ENCODE measurements at places on chromosomes 6 and 20.

- no peak for DNase-seq
These were observed 376.9 kb downstream of the RNGTT start for GRCh38 chr6:88586371-88587149.

DNA sequence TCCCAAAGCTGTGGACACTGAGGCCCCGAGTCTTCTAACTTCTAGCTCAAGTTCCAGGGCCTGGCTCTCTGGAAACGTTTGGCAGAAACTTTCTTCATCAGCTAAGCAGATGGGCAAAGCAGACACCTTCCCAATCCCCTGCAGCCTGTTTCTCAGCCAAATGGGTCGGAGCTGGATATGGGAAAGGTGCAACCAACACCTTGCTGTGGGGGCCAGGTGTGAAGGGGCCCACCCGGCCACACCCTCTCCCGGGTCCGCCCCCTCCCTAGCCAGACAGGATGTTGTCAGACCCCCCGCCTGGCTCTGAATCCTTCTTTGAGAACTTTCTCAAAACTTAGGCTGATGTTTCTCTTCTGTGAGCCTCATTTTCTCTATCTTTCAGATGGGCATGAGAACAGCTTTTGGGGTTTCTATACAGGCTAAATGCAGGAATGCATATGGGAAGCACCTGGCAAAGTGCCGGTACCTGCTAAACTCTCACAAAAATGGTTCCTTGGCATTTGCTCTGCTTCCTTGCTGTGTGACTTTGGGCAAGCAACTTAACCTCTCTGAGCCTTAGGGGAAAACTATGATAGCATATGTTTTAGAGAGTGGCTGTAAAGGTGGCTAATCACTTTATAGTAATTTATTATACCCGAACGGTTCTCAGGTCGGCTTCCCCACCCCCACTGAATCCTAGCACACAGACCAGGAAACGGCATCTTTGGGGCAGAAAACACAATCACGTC is 1.8 kb downstream of the SNAI1 start:
- DNase-seq: no peak

GRCh38 chr6:98836025-98836961 is 1.9 kb downstream of the POU3F2 start:
- no peak for DNase-seq

- no peak for DNase-seq
These were observed 6.8 kb downstream of the ABCF1 start for GRCh38 chr6:30578051-30578450.

DNA sequence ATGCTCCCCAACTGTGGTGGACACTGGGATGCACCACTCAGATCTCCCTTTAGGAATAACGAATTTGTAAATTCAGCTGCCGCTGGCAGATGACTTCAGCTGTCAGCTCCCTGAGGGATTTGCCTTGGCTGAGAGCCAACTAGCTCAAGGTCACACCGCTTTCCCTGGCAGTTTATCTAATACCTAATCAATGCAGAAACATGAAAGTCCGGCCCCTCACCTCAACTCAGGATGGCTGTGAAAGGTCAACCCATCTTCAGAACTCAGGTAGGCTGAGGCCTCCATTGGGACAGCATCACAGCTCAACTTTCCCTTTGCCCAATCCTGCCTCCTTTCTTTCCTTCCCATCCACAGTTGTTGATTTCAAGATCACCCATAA is 22.8 kb upstream of the SCGN start:
- DNase-seq: no peak

GRCh38 chr6:110934381-110934898 is 24.1 kb upstream of the GTF3C6 start:
- no peak for DNase-seq

- no peak for DNase-seq
These were observed 3.2 kb downstream of the ACTR5 start for GRCh38 chr20:38751360-38751976.

DNA sequence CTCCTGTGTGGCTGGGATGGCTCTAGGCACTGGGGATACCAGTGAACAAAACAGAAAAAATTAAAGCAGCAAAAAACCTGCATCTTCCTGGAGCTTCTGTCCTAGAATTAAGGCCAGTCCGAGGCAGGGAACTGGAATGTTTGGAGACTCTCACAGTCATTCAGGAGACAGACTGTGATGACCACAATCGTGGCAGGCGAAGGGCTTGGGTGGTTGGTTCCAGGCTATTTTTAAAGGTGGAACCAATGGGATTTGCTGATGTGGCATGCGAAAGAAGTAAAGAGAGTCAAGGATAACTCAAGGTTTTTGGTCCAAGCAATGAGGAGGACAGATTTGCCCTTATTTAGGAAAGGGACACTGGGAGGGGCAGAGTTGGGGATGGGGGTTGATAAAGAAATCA is 66.9 kb downstream of the SULF2 start:
- DNase-seq: no peak

GRCh38 chr6:38054527-38055202 is 235.1 kb downstream of the ZFAND3 start:
- DNase-seq: no peak

DNA sequence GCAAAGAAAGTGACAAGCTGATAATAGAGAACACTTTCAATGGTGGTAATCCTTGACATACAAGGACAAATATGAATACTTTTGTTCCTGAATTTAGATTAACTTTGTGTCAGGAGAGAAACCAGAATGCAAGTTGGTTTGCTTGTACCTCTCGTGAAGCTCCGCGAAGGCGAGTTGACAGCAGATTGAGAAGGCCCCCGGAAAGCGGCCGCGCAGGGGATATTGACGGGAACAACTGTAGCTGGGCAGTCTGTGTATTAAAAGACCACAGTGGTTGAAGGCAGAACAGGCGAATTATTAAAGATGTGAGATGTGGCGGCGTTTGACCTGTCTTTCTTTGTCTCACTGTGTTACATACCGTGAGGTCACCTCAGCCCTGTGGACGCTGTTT is 175.8 kb upstream of the RALGAPA2 start:
- DNase-seq: no peak

DNA sequence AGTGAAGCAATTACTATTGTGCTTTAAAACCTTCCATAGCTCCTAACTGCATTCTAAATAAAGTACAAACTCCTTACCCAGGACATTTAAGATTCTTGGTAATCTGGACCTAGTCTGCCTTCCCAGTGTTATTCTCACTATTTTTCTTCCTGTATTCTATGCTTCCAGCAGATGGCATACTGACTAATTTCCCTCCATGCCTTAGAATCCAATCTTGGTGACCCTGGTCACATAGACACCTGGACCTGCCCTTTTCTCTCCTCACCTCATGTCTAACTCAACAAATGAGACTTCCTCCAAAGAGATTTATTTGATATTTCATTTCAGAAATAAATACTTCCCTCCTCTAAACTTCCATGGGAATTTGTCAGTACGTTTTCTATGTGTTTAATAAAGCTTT is 25.8 kb downstream of the ROS1 start:
- no peak for DNase-seq

- DNase-seq: no peak
These were observed 2.7 kb downstream of the DLL1 start for GRCh38 chr6:170288091-170288631.

DNA sequence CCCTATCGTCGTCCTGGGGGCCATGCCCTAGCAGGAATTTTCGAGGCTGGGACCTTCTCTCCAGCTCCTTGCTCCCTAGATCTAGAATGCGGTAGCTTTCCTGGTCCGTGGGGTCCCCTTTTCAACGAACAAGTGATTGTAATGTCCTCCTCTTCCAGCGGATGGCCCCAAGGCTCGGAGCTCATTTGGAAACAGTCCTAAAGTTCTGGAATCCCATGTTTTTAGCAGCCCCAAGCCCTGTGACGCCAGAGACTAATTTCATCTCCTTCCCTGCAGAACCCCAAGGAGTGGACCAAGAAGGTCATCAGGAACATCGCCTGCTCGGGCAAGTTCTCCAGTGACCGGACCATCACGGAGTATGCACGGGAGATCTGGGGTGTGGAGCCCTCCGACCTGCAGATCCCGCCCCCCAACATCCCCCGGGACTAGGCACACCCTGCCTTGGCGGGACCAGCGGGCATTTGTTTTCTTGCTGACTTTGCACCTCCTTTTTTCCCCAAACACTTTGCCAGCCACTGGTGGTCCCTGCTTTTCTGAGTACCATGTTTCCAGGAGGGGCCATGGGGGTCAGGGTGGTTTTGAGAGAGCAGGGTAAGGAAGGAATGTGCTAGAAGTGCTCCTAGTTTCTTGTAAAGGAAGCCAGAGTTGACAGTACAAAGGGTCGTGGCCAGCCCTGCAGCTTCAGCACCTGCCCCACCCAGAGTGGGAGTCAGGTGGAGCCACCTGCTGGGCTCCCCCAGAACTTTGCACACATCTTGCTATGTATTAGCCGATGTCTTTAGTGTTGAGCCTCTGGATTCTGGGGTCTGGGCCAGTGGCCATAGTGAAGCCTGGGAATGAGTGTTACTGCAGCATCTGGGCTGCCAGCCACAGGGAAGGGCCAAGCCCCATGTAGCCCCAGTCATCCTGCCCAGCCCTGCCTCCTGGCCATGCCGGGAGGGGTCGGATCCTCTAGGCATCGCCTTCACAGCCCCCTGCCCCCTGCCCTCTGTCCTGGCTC is 48.5 kb downstream of the PYGB start:
- no peak for DNase-seq

GRCh38 chr6:125027287-125027686 is 65.0 kb downstream of the RNF217 start:
- no peak for DNase-seq

- no peak for DNase-seq
These were observed 65.5 kb downstream of the ISM1 start for GRCh38 chr20:13286607-13287006.

DNA sequence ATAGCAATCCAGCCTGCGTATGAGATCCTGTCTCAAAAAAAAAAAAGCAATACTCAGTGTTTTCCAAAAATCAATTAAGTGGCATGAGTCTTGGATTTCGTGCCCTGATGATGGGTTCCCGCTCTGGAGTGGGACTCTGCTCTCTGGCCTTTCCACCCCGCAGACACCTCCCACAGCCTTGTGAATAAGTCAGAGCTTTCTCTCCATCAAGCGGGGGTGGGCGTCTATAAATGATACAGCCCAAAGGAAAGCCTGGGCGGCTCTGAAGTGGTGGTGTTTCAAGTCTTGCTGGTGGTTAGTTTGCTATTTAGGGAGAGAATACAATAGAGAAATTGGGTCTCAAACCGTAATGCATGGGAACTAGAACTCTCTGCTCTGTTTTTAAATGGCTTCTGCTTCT is 52.5 kb upstream of the TAGAP start:
- no peak for DNase-seq

GRCh38 chr6:37287519-37288157 is 29.7 kb upstream of the TMEM217 start:
- no peak for DNase-seq

GRCh38 chr6:138160329-138161087 is 1.2 kb upstream of the ARFGEF3 start:
- DNase-seq: no peak

- no peak for DNase-seq
These were observed 465.4 kb upstream of the BTBD3 start for GRCh38 chr20:11452326-11452725.

DNA sequence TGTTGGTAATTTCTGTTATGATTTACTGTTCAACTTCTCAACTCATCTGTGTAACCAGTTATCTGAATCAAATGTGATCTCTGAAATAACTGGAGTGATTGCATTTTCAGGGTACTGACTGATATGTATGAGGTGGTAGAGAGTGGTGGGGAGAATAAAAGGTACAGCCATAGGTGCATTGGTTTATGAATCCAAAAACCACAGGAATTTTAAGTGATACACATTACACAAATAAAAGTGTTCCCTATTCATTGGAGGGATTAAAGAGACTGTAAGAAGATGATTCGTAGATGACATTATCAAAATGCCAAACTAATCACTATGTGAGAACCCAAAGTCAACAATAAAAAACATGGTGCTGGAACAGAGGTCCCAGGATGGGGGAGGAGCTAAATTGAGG is 158.7 kb upstream of the RSPO3 start:
- no peak for DNase-seq

DNA sequence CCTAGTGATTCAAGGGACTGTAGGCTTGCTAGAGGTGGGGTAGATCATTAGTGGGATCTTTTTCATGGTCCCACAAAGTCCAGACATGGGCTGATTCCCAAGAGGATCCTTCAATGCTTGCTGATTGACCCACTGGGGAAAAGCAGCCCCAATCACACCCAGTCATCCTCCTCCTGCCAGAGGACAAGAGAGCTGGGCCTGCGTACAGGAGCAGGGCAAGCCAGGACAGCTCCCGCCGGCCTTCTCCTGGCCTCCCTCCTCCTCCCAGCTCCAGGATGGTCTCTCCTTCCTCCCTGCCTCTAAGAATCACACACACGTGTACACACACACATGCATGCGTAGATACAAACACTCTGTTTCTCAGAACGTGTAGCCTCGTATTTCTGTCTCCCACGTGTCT is 27.0 kb downstream of the KCNK15 start:
- DNase-seq: no peak

DNA sequence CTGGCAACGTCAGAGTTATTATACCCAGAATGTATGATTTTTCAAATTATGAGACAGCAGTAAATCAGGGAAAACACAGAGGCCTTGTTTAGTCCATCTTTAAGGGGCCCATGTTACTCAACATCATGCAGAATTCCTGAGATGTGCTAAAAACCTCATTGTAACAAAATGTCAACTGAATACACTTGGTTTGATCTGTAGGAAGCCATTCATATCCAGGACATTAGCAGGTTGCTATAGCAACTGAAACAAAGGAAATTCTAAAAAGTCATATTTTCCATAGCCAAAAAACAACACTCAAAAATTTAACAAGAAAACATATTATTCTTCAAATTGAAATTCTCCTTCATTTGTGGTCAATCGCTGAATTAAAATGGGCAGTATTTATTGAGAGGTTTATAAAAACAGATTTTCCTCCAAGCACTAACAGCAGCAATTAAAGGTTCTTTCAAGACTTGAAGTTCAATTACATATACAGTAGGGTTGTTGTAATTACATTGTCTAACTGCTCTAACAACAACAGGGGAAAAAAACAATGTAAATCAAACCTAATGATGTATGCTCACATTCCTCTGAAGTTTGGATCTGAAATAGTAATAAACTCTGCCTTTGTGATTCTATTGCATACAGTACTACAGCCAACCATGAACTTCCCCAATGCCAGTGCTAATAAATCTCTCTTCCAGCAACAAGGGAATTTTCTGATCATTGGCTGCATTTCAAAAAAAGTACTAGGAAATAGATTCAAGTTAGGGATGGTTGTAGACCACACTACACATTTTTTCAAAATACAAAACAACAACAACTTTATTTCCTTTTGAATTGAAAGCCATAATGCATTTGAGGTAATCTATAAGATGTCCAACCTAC is 34.9 kb downstream of the COL12A1 start:
- no peak for DNase-seq

DNA sequence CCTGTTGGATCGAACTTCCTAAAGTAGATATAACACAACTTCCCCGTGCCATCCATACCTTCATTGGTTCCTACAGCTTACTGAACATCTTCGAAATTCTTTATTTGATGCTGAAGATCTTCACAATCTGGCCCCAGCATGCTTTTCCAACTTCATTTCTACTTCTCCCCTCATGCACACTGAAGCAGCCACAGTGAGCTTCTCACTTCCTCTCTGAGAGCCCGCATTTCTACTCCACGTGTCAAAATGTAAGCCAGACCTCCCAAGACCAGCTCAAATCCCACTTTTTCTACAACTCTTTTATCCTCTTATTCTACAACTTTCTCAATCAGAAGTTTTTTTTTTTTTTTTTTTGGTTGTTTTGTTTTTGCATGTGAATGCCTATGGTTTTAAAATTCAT is 254.7 kb downstream of the GMPR start:
- DNase-seq: no peak

- no peak for DNase-seq
These were observed 2.5 kb upstream of the FKBP5 start for GRCh38 chr6:35691027-35691824.
